ENCODE measurements at places on chromosomes 3 and 15.

- DNase-seq: no peak
Observed at GRCh38 chr3:98326105-98326893, 27.4 kb upstream of the OR5K4 start.

GRCh38 chr15:84835661-84836337 lies 18.6 kb downstream of the ALPK3 start:
- DNase-seq: no peak

DNA sequence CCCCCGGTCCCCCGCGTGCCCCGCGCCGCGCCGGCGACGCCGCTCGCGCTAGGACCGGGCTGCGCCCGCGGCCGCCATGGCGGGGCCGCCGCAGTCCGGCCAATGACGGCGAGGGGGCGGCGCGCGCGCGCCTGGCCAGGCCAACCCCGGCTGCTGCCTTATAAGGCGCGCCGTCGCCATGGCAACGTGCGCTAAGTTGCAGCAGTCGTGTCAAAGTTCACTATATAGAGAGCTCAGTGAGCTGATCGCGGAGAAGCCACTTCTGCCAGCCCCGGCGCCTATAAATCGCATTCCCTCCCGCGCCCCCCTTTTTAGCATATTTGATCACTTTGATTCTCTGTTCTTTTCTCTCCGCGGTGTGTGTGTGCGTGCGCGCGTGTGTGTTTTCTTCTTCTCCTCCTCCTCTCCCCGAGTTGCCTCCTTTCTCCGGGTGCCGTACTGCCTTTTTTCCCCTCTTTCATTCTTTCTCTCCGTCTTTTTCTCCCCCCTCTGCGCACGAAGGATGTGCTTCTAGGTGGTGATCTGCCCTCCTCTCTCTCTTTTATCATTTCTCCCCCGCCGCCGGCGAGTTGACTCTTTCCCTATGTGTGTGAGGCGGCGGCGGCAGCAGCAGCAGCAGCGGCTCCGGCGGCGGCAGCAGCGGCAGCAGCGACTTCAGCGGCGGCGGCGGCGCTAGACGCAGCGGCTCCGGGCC lies at the start of gene NR2F2:
Gene NR2F2, plus strand, starts transcription at position 251 of the 694 bp plus-strand sequence. CDS start 1,406 bp downstream, outside the sequence.
- DNase-seq: peak; percentile 93

DNA sequence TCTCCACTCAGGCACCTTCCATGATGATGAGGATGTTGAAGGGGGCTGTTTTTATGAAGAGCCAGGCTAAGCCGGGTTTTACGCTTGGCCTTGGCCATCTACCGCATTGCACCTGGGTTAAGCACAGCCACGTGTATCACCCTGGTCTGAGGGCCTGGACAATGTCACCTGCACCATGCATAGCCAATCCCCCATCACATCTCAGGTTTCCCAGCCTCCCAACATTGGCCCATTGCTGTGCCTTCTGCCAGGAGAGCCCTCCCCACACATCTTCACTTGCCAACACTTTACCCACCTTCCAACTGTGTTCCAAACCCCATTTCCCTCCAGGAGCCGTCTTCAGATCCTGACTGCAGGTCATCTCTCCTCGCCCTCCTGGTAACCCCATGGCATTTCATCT lies 135.3 kb upstream of the ABHD17C start:
- DNase-seq: no peak

GRCh38 chr3:10941972-10942371 lies 50.6 kb upstream of the SLC6A1 start:
- no peak for DNase-seq

- no peak for DNase-seq
Observed at GRCh38 chr3:52896613-52897012, 735 bp downstream of the STIMATE start.

Measured in right forelimb (tissue), 1 donor.